ENCODE measurements at places on chromosomes 4 and X.

- DNase-seq, result no peak
Measured at GRCh38 chrX:69297506-69297905, 132.3 kb upstream of the PJA1 start.

GRCh38 chr4:169765835-169766234, 8.1 kb upstream of the HPF1 start:
- no peak for DNase-seq

- no peak for DNase-seq
Measured at GRCh38 chr4:42628740-42629139, 28.2 kb downstream of the ATP8A1 start.

DNA sequence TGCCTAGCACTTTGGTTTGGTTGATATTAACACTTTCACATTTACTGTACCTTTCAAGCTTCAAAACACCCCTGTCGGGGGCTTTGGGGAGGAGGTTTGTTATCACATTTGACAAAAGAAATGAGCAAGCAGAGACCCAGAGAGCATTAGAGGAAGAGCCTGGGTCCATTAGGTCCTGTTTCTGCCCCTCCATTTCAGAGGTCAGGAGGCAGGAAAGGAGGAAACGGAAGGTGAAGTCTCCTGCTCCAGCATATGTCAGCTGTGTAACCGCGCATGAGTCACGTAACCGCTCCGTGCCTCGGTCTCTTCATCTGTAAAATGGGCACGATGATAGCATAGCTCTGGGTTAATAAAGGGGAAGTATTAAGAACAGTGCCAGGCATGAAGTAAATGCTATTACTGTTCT, 201.9 kb upstream of the BCOR start:
- DNase-seq, result no peak

- DNase-seq, result no peak
Measured at GRCh38 chr4:110165382-110166286, 32.8 kb downstream of the ELOVL6 start.

DNA sequence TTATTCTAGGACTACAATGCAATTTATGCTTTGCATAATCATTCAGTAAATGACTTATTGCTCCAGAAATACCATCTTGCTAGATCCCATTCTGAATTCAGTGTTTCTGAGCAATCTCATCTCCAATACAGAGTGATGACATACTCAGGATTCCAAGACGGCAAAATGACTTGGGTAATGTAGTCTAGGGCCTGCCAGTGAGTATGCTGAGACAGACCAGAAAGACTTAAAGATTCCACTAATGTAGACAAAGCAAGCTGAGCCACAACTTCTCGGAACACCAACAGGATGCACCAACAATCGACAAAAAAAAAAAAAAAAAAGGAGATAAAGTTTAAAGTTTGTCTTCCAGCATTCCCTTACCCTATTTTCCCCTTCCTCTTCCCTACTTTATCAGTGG, 919 bp upstream of the SEC24B start:
- DNase-seq, result no peak

DNA sequence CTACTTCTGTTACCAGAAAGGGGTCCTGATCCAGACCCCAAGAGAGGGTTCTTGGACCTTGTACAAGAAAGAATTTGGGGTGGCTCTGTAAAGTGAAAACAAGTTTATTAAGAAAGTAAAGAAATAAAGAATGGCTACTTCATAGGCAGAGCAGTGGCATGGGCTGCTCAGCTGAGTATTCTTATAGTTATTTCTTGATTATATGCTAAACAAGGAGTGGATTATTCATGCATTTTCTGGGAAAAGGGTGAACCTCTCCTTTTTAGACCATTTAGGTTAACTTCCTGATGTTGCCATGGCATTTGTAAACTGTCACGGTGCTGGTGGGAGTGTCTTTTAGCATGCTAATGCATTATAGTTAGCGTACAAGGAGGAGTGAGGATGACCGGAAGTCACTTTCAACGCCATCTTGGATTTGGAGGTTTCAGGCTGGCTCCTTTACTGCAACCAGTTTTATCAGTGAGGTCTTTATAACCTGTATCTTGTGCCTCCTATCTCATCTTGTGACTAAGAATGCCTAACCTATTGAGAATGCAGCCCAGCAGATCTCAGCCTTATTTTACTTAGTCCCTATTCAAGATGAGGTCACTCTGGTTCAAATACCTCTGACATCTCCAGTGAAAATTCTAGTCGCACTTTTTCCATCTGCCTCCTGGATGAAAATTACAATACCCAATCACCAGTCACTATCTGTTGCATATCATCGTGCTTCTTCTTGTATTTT, 15.5 kb upstream of the TDO2 start:
- no peak for DNase-seq

DNA sequence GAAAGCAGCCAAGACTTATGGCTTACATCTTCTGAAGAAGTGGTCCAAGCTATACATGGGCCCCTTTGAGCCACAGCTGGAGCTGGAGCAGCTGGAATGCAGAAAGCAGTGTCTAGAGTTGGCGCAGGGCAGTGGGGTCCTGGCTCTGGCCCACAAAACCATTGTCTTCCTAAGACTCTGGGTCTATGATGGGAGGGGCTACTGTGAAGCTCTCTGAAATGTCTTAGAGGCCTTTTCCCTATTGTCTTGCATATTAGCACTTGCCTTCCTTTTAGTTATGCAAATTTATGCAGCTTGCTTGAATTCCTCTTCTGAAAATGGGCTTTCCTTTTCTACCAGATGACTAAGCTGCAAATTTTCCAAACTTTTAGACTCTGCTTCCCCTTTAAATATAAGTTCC, 15.3 kb downstream of the NPY1R start:
- no peak for DNase-seq

- no peak for DNase-seq
Measured at GRCh38 chrX:104250470-104250869, 4.3 kb downstream of the ESX1 start.

DNA sequence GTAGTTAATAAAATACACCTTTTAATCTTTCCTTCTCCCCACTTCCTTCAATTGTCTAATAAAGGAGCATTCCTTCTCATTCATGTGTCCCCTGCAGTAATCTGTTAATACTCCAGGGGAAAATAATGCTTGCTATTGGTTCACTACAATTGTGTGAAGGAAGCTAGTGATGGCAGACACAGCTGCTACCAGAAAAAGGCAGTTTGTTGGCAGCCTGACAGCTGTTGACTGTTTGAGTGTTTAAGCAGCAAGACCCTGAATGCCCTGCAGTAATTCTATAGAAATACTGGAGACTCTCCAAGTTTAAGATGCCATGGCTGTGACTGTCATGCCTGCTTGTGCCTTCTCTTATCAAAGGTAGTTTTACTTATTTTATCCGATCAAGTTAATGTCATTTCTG, 359.5 kb downstream of the C4orf33 start:
- DNase-seq, result peak; percentile 93

- no peak for DNase-seq
Measured at GRCh38 chrX:150841456-150842197, 56.8 kb downstream of the CD99L2 start.

- DNase-seq, result no peak
Measured at GRCh38 chr4:6362896-6363295, 93.2 kb downstream of the WFS1 start.

- DNase-seq, result no peak
Measured at GRCh38 chrX:143017272-143017671, 8.5 kb upstream of the SPANXN4 start.

DNA sequence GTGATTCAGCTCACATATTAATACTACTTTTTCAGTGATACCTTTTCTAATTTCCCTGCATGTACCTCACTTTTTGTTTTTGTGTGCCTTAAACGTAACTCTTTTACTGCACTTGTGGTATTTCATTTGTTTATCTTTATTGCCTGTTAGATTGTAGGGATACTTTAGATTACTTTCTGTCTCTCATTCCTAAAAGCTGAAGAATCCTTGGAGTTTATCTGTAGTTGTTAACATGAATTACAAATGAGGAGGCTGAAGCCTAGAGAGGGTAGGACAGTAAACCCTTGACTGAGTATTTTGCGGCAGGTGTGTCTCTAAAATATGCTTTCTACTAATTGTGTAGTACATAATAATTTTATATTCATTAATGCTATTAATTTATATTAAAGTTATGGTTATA, 34.9 kb downstream of the BMP2K start:
- DNase-seq, result no peak

DNA sequence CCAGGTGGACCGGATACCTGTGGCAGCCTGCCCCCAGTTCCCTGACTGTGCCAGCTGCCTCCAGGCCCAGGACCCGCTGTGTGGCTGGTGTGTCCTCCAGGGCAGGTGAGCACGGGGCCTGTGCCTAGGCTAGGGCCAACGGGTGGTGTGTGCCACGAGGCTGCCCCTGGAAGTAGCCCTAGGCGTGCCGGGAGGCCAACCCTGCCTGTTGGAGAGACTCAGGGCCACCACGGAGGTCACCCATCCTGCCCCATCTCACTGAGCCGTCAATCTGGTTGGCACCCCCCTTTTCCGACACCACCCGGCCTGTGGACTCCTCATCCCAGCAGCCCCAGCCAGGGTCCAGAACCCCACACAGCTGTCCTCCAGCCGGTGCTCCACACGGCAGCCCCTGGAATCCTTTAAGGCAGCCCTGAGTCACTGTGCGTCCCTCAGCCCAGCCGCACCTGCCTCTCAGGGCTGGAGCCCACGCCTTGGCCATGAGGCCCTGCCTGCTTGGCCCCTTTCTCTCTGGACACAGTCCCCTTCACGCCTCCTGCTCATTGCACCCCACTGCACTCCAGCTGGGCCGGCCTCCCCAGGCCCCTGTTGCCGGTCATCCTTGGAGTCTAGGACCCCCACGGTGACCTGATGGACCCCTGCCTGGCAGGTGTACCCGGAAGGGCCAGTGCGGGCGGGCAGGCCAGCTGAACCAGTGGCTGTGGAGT, 5.3 kb downstream of the PLXNB3 start:
- DNase-seq, result no peak

DNA sequence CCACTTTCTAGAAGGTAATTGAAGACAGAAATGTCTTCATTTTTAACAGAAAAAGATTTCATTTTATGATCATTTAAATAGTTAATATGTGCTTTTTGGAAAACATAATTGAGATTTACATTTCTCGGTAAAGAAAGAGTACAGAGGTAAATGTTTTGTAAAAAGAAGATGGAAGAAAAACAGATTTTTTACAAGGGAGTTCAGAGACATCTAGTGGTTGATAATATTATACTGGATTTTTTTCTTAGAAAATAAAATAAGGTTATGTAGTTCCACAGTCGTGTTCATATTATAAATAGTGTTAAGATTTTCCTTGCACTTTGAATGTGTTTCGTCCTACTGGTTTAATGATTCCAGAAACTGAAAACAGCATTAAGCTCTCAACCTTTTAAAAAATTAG, 60.6 kb downstream of the SMARCA1 start:
- DNase-seq, result peak; percentile 9

DNA sequence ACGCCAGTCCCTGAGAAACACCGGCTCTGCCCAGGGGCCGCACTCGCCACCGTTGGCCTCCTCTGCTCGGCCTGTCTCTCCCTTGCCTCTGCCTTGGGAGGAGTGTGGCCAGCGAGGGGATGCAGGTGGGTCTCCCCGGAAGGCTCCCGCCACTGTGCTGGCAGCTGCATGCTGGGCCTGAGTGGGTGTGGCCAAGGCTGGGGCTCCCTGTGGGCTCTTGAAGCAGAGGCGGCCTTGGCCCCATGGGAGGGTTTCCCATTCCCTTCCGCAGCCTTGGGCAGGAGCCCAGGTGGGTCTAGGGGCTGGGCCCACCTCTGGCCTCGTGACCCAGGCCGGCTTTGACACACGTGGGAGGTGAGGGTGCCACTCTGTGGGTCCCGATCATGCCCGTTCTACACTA, 19.1 kb downstream of the FGFRL1 start:
- DNase-seq, result no peak

GRCh38 chr4:38360201-38360600, 303.8 kb upstream of the KLF3 start:
- no peak for DNase-seq

GRCh38 chrX:149987613-149988012, 49.3 kb upstream of the EOLA2 start:
- no peak for DNase-seq

- DNase-seq, result no peak
Measured at GRCh38 chr4:142944565-142944964, 98.5 kb upstream of the INPP4B start.

DNA sequence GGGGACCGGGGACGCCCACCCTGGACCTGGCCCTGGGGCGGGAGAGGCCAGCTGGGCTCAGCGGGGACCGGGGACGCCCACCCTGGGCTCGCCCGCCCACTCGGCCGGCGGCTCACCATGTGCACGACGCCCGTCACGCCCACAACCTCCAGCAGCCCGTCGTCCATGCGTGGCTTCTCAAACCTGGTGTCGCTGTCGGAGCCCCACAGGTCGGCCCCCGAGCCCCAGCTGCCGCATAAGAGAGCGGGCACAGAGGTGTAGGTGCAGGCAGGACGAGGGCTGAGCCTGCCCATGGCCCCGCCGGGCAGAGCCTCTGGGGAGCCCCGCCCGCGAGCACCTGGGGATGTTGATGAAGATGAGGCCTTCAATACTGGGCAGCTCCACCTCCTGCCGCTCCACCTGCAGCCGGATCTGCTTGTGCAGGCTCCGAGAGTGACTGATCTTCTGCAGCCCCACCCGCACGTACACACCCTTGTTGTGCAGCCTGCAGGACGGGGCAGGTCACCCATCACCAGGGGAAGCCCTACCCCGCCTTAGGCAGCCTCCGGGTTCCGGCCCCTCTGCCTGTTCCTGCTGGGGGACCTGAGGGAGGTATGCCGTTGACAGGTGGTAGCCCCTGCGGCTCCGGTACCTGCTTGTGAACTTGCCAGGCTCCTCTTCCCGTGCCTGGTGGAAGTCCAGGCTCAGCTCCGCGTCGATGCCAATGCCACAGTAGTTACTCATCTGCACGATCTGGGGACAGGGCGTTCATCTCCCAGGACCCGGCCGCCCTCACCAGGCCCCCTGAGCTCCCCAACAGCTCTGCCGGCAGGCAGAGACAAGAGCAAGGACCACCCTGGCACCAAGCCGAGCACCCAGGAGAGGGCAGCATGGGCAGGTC, 11.8 kb downstream of the DGKQ start:
- DNase-seq, result no peak

- no peak for DNase-seq
Measured at GRCh38 chr4:176359590-176359989, 39.8 kb downstream of the SPCS3 start.

DNA sequence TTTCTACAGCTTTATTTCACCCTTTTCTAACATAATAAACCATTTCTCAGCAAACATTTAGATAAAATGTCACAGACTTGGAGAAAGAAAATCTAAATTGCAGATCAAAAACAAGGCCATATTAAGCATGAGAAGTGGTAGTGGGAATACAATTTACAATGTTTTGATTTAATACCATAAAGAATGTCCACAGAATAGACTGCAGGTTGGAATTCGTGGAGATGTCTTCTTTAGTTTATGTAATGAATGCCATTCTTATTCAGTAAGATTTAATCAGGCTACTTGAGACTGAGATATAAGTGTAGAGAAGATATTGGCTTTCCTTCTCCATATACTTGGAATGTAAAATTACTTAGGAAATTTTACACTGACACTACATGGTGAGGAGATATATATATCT, 91.9 kb upstream of the ZFP42 start:
- DNase-seq, result no peak

DNA sequence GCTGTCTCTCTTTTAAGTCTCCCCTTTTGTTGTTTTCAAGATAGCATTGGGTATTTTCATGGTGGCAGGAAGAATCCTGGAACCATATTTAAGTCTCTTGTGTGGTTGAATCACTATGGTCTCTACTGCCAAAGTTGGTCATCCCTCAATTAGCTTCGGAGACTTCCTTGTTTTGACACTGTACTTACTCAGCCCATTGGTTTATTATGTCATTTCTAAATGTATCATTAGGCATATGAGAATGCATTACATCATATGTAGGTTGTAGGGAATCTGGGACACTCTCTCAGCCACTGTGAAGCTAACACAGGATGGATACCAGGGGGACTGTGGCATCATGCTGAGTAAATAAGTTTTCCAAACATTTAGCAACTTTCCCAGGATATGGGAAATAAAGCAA, 211.8 kb downstream of the DTHD1 start:
- DNase-seq, result no peak

- no peak for DNase-seq
Measured at GRCh38 chr4:56414135-56414670, 21.2 kb downstream of the PPAT start.

All from NCI-H1694 (cell line).